ENCODE measurements at places on chromosomes 12 and 14.
A peak's percentile ranks its signal among the peaks of the same experiment; 100 is the strongest.

- no peak for DNase-seq
Observed at GRCh38 chr12:18394742-18395141, 133.4 kb downstream of the PIK3C2G start.

DNA sequence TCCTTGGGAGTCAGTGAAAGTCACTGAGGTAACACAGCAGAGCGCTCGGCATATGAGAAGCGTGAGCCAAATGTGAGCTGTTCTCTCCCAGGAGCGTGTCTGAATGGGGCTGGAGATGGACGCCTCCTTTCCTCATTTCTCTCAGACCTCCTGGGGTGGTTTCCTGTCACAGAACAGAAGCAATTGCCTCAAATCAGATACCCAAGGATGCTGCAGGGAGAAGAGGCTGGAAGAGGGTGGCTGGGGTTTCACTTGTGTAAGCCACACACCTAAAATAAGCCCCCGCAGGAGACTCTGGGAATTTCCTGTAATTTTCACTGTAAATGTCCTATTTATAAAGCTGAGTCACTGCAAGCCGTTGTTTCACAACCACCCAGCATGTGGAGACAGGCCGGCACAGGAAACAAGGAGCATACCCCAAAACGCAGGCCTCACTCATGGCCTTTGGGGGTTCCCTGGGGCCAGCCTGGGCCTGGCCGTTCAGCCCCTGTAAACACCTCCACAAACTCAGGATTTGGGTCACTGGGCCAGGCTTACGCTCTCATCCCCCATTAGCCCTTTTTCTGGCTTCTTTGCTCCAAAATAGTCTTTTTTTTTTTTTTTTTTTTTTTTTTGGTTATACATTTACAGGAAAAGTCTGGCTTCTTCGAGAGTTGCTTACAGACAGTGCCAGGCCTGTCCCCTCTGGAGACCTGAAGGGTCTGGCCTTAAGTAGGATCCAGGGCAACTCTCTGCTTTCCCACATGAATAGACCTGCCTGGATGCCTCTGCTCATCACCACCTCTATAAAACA lies 55.3 kb downstream of the VCPKMT start:
- DNase-seq, result peak; percentile 96

GRCh38 chr14:60349663-60350365 lies 100.8 kb downstream of the PPM1A start:
- DNase-seq, result peak; percentile 65

DNA sequence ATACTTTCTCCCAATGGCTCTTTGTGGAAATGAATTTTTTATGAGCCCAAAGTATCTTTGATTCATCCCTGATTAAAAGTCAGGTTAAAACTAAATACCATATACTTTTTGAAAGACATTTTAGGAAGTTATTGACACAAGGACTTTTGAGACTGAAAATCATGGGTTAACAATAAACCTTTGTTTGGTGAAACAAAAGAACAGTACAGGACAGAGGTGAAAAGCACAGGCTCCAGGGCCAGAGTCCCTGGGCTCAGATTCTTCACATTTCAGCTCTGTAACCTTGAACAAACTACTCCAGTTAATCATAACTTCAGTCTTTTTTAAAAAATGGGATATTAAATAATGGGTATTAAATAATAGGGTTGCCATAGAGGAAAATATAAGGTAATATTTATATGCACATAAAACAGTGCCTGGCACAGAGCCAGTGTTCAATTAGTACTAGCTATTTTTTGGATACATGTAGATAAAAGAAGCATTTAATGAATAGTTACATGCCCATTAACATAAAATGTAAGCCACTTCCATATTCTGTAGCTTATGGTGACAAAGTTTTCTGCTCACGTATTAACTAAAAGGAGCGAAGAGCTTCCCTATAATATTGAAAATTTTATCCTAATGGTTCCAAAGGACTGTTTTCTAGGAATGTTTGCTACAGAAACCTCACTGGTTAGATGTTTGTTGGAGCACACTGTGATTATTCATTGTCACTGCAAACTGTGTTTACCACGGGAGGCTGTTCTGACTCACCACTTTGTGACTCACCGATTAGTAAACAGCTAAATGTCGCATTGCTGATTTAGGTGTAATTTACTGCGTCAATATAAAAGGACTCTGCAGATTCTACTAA lies 255.4 kb downstream of the DAD1 start:
- DNase-seq, result peak; percentile 55

- DNase-seq, result no peak
Observed at GRCh38 chr14:50534997-50535396, 2.6 kb upstream of the MAP4K5 start.

GRCh38 chr14:26528415-26529182 lies 69.2 kb downstream of the NOVA1 start:
- no peak for DNase-seq

DNA sequence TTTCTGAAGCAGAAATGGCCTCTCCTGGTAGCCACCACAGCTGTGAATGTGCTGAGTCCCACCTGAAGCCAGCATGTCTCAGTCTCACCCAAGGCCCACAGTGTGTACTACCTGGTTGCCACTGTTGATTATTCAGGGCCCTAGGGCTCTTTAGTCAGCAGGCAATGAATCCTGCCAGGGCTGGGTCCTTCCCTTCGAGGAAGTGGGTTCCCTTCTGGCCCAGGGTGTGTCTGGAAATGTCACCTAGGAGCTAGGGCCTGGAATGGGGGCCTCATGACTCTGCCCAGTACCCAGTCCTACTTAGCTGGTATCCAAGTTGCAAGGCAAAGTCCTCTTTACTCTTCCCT lies 207.4 kb downstream of the SYNE2 start:
- peak; percentile 76 for DNase-seq

- DNase-seq, result no peak
Observed at GRCh38 chr14:63788011-63788933, 60.4 kb upstream of the SGPP1 start.

GRCh38 chr14:34329301-34329700 lies 132.7 kb downstream of the SPTSSA start:
- no peak for DNase-seq

DNA sequence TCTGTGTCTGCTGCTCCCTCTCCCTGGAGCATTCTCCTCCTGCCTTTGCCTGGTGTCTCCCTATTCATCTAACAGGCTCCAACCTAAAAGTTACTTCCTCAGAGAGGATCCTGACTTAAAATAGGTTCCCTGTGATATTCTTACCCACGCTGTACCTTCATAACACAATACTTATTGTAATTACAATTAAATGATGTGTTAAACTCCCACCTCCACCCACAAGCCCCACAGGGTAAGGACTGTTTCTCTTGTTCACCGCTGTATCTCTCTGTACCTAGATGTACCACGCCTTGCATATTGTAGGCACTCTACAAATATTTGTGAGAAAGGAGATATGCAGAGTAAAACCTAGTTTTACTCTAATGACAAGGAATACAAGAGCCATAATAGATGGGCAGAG lies 5.0 kb downstream of the HEBP1 start:
- DNase-seq, result no peak

GRCh38 chr12:52320784-52321400 lies at the start of gene KRT83:
TSS of gene KRT83 (minus strand) at chr12:52321398. CDS start at chr12:52321335, 63 bp downstream.
- DNase-seq, result no peak

GRCh38 chr14:41641690-41642089 lies 35.0 kb downstream of the LRFN5 start:
- no peak for DNase-seq

DNA sequence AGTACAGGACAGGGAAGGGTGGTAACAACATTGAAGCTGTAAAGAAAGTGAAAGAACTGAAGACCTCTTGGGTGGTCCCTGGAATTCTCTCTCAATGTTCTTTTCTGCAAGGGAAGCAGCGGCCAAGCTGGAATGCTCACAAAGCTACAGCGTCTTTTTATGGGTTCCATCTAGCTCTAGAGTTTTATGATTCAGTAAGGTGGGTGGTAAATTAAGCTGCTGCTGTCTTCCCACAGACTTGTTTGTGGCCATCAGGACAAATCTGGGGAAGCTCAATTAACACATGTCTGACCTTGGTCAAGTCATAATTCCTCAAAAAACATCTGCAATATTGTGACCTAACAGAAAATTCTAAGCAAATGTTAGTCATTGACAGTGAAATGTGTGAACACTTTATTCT lies 139.1 kb downstream of the MED13L start:
- no peak for DNase-seq

GRCh38 chr12:63023926-63024325 lies 89.0 kb upstream of the PPM1H start:
- no peak for DNase-seq

GRCh38 chr12:109151457-109151856 lies 35.1 kb downstream of the ACACB start:
- no peak for DNase-seq

DNA sequence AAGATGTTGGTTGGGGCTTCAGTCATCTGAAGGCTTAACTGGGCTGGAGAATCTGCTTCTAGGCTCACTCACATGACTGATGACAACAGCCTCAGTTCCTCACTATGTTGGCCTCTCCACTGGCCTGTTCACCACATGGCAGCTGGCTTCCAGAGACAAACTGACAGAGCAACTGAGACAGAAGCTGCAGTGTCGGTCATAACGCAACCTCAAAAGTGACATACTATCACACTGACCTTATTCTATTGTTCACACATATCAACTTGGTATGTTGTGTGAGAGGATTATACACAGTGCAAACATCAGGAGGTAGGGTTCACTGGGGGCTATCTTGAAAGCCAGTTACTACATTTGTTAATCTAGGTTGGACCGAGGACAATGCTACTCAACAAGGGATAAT lies 92.9 kb downstream of the PAWR start:
- no peak for DNase-seq

DNA sequence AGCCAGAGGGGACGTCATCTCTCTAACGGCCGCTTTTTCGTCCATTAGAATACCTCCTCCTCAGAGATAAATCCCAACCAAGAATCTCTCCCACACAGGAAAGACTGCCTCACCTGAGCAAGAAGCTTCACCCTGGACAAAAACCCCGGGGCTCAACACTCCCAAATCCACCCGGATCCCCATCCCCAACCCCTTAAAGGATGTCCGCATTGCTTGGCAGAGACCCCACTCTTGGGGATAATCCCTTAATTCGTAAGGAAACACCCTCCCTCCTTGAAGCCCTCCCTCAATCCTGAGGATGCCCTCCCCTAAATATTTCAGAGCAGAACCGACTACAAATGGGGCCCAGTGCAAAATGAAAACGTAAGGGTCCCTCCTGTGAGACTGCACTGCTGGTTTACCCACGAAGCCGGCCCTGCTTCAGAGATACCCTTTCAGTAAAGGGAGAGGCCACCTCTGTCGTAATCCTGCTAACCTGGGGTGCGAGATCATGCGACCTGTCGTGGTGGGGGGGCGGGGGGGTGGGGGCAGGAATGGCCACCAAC lies 655 bp upstream of the DYNLL1 start:
- no peak for DNase-seq

GRCh38 chr12:123232807-123233504 lies at the start of the genes MPHOSPH9 and MTRFR:
TSS of gene MPHOSPH9 (minus strand) at chr12:123233141. CDS start at chr12:123230364, 2,777 bp downstream.
TSS of gene MTRFR (plus strand) at chr12:123233436. CDS start at chr12:123253675, 20,239 bp downstream.
- DNase-seq, result peak; percentile 100

GRCh38 chr12:18383203-18383602 lies 121.9 kb downstream of the PIK3C2G start:
- DNase-seq, result peak; percentile 77

- DNase-seq, result no peak
Observed at GRCh38 chr12:115102450-115102849, 418.5 kb upstream of the TBX3 start.

GRCh38 chr14:91417983-91418386 lies 365 bp upstream of the CCDC88C start:
- DNase-seq, result peak; percentile 61

GRCh38 chr12:56221232-56221756 lies 428 bp downstream of the RNF41 start:
- DNase-seq, result peak; percentile 58

DNA sequence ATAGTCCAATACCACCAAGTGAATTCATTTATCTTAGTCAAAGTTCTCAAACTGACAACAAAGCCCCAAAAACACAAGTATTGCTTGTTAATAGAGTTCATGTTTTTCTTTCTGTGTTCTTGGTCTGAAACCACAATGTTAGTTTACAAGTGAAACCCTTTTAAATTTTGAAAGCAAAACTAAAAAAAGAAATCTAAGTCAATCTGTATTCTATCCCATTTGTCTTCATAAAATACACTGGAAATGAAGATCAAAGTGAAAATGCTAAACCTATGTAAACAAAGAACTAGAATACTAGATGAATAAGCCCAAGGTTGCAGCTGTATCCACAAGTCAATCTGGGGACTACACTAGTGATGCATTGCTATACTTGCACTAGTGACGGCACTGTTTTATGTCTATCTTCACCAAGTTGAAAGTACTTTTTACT lies 10.4 kb downstream of the MAP4K5 start:
- DNase-seq, result no peak

DNA sequence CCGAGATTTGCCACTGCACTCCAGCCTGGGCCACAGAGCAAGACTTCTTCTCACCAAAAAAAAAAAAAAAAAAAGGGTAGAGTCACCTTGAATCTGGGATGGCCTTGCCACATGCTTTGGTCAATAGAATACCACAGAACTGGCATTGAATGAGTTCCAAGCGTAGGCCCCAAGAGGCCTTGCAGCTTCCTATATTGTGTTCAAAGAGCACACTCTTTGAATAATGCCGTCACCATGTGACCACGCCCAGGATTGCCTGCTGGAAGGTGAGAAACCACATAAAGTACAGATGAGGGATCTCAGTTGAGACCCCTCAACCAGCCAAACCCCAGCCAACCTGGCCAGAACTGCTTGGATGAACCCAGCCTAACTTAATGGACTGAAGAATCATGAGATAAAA lies 239.2 kb upstream of the AMIGO2 start:
- DNase-seq, result no peak

GRCh38 chr12:19998411-19998810 lies 369.9 kb upstream of the PDE3A start:
- DNase-seq, result no peak

- DNase-seq, result peak; percentile 91
Observed at GRCh38 chr12:124829008-124829707, 34.5 kb downstream of the SCARB1 start.

All from MCF 10A (cell line).